CD4-positive, alpha-beta T cell (primary cell): ENCODE measurements at places on chromosomes 13 and 19. TPM values are rescaled to one million over a fixed set of nuclear protein-coding genes. Genes with fewer than 3 reads are reported as not detected.

DNA sequence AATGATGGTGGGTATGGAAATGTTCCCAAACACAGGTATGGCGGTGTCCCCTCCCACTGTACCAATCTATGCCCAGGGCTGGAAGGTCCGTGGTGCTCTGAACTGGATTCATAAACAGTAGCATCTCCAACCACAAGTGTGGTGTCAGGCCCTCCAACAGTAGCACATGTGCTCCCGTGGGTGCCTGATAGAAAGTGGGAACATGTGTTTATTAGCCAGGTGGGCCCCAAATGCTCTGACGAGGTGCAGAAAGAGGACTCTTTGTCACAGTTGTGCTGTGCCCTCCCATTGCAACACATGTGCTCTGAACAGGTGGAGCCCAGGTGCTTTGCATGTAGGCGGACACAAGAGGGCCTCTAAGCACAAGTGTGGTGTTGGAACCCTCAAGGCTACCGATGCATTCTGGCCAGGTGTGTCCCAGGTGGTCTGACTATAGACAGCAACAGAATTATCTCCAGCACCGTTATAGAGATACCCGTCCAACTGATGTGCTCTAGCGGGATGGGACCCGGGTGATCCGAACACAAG is 75.4 kb upstream of the ZNF30 start:
- no peak for DNase-seq

SUGP1 gene
- total RNA-seq, result 49.7 TPM

DNA sequence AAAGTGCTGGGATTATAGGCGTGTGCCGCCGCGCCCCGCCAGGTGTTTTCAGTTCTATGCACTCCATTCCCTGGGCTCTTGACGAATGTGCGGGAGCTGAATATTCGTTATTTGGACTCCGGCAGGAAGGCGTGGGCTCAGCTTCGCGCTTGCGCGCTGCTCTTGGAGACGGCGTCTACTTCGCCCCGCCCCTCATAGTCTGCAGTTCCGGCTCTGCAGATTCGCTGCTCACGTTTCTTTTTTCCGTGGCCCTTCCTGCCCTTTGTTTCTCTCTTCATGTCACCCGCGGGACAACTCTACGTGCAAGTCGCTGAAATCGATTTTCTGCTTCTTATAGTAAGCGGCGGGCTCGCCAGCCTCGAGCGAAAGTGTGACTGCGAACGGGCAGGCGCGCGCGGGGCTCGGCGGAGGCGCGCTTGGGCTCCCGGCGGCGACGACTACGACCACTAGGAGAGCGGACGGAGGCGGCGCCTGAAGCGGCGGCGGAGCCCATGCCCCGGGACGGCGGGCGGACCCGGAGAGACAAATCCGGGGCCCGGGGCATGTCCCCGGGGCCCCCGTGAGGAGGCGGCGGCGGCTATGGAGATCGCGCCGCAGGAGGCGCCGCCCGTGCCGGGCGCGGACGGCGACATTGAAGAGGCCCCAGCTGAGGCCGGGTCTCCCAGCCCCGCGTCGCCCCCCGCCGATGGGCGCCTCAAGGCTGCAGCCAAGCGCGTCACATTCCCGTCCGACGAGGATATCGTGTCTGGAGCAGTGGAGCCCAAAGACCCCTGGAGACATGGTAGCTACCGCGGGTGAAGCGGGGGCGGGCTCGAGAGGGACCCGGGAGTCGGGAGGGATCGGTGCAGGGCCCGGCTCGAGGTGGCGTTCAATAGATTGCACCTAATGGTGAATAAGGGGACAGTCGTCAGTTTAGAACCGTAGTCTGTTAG is at the start of gene PPP1R37:
TSS of gene PPP1R37 (plus strand) at position 433 of the 932 bp plus-strand sequence. CDS start at position 580, 147 bp downstream.
- peak; percentile 90 for DNase-seq

- no peak for DNase-seq
Observed at GRCh38 chr19:14183741-14184350, 22.1 kb downstream of the ADGRL1 start.

KLK11 gene
- not detected for total RNA-seq

- no peak for DNase-seq
Observed at GRCh38 chr19:5003781-5004180, 34.9 kb downstream of the KDM4B start.

- no peak for DNase-seq
Observed at GRCh38 chr19:40588926-40589569, 12.1 kb upstream of the LTBP4 start.

GRCh38 chr13:37647031-37647650 is 48.6 kb upstream of the POSTN start:
- no peak for DNase-seq

DNA sequence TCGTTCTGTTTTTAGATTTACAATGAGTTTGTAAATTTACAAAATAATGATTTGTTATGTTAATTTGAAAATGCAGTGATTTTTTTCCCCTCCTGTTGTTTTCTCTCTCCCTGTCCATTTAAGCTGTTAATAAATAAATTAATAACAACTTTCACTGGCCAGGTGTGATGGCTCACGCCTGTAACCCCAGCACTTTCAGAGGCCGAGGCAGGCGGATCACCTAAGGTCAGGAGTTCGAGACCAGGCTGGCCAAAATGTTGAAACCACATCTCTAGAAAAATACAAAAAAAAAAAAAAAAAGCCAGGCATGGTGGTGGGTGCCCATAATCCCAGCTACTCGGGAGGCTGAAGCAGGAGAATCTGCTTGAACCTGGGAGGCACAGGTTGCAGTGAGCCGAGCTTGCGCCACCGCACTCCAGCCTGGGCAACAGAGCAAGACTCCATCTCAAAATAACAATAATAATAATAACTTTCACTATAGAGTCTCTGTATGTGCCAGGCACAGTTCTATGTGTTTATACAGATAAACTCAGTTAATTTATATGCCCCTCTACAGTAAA is 229.2 kb upstream of the ARGLU1 start:
- no peak for DNase-seq

GRCh38 chr19:47729799-47730520 is 15.4 kb upstream of the NOP53 start:
- DNase-seq, result peak; percentile 48

GRCh38 chr19:947707-948539 is 22.1 kb downstream of the ARID3A start:
- peak; percentile 77 for DNase-seq

METTL21C gene
- total RNA-seq, result not detected

DNA sequence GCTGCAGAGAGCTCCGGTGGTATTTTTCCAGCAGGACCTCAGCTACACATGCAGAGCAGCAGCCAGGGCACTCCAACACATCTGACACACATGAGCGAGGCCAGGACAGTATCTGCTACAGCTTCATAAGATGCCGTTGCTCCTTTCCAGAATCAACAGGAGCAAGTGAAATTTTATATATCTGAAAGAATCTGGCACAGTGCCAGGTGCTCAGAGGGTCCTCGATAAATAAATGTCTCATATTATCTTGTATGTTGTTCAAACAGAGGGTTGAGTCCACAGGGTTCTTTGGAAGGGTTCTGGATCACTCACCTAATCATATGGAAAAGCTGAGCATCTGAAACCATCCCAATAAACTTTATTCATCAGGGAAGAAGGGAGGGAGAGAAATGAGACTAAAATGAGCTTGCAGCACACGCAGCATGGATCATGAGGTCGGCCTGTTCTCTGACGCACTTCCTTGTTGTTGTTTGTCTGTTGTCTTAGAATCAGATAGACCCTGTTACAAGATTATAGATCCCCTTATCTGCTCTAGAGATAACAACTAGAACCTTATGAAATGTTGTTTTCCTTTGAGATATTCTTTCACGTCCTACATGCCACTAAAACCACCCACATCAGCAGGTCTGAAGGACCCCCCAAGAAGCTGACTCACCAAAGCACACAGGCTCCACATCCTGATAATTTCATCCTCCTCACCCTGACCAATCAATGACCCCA is 3.2 kb upstream of the METTL21C start:
- DNase-seq, result no peak

HSPB6 gene
- not detected for total RNA-seq

DNA sequence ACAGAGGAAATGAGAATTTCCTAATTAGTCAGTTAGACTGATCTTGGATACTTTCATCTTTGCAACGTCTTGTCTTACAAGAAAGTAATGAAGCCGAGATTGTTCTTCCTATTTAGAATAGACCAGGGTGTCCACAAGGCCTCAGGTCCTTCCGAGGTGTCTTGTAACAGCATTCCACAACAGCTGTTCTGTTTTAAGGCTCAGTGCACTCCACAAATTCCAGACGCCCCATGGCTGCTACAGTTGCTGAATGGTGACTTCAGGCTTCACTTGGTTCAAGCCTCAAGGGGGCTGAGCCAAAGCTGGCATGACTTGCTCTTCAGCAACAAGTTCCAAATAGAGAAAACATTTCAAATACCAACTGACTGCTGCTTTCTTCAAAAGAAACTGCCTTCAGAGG is 143.4 kb downstream of the SHISA2 start:
- DNase-seq, result no peak

GRCh38 chr13:94327318-94327717 is 152.2 kb downstream of the DCT start:
- no peak for DNase-seq

GRCh38 chr13:44692173-44692713 is 116.1 kb upstream of the TSC22D1 start:
- no peak for DNase-seq

DNA sequence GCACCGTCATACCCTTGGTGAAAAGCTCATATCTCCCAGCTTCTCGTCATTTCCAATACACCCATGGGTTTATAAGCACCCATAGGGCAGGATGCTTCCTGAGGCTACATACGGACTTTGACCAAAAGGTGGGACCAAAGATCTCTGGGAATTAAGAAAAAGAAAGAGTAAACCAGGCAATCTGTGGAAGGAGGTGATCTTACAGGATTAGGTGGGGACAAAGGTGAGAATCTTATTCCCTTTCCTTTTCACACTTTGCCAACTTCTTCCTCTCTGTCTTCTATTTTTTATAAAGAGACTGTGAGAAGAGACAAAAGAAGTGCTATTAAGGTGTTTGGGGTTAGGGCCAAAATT is 172.0 kb downstream of the DLEU7 start:
- no peak for DNase-seq

DNA sequence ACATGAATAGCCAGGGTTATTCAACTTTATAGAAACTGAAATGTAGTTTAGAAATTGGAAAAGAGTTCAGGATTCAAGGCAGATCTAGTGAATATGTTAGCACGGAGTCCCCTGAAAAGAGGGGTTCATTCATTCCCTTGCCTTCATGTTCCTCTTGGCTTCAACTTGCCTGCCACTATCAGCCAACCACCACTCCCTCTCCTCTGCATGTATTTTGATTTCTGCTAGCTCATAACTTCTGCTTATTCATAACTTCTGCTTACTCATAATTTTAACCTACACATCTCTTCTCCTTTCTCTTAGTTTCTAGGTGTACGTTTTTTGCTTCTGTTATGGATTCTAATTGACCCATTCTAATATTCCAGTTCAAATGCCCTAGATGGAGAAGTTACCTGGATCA is 5.5 kb upstream of the SERTM1 start:
- no peak for DNase-seq

- DNase-seq, result no peak
Observed at GRCh38 chr13:35477386-35477946, 977 bp upstream of the MAB21L1 start.

- no peak for DNase-seq
Observed at GRCh38 chr19:43132696-43133095, 50.2 kb upstream of the PSG2 start.

NOTCH3 gene
- total RNA-seq, result not detected

- DNase-seq, result no peak
Observed at GRCh38 chr13:30502237-30502636, 36.5 kb upstream of the HMGB1 start.

DNA sequence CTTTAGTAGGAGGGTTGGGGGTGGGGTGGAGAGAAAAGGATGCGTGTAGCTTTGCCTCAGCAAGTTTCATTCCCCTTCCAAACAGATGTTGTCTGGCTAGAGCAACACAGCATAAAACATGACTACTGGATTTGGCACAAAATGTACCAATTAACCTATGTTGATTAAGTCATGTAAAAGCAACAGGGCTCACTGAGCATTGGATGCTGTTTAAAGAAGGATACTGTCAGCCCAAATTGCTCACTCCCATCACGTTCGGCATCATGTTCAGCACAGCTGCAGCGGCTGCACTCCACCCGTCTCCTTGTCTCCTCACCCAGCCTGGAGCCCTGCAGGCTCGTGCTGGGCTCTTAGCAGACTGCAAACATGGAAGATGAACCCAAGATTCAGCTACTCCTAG is 77.5 kb downstream of the DLEU7 start:
- no peak for DNase-seq

KIRREL2 gene
- total RNA-seq, result 0.14 TPM

PALM3 gene
- total RNA-seq, result 0.25 TPM

GRCh38 chr19:4019578-4019977 is 12.0 kb downstream of the PIAS4 start:
- peak; percentile 13 for DNase-seq

GRCh38 chr19:10568062-10568825 is 535 bp downstream of the CDKN2D start:
- peak; percentile 27 for DNase-seq

DNA sequence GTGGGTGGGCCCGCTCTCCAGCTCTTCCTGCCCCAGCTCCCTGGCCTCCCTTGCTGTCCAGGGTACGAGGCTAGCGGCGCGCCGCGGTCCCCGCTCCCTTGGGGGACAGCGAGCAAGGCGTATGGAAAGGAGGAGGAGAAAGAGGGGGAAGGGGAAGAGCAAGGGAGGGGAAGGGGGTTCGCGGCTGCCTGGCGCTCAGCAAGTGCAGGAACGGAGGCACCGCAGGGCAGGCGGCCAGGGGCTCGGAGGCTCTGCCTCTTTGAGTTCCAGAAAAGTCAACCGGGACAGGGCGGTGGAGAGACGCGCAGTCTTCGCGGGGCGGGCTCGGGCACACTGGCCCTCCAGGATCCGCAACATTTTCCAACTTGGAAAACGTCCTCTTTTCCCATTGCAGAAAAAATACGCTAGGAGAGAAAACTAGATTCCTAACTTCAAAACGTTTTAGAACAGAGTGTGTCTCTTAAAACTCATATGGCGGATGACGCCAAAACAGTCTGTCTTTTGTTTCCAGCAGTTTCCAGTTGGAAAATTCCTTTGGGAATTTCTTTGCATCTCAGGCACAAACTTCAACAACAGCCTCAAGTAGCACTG is 23.1 kb upstream of the TNFRSF19 start:
- no peak for DNase-seq

GRCh38 chr19:28425046-28425931 is 787.7 kb downstream of the UQCRFS1 start:
- no peak for DNase-seq

ZNF682 gene
- 12.5 TPM for total RNA-seq

TICAM1 gene
- 15.0 TPM for total RNA-seq

DNA sequence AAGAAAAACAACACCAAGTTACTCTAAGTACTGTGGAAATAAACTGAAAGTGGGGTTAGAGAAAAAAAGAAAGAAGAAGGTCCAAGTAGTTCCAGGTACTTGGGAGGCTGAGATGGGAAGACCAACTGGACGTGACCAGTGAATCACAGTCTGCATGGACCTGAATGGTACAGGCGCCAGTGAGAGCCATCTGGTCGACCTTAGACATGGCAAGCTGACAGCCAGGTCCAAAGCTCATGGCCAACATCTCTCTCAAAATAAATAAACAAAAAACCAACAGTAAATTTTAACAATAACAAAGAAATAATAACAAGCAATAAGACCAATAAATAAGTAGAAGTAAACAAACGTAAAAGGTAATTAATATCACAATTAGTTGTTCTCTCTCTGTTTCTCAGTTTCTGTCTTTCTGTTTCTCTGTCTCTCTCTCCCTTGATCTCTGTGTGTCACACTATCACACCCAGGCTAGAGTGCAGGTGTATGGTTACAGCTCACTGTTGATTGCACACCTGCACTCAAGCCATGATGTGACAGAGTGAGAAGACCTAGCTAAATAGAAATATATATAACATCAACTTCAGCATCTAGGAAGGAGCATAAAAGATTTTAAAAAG is 31.6 kb upstream of the ZNF724 start:
- no peak for DNase-seq

CEACAM7 gene
- not detected for total RNA-seq

GRCh38 chr13:95296326-95296925 is 4.8 kb downstream of the ABCC4 start:
- DNase-seq, result no peak

GRCh38 chr19:32675720-32676185 is at the start of gene RGS9BP:
Gene RGS9BP, plus strand, starts transcription at chr19:32675848. Its CDS starts 416 bp downstream, at chr19:32676264.
- peak; percentile 24 for DNase-seq
